Amniotic stem cell (primary cell): ENCODE measurements at places on chromosomes 12 and 14.

GRCh38 chr14:77485901-77486678, 12.5 kb downstream of the ISM2 start:
- no peak for DNase-seq

DNA sequence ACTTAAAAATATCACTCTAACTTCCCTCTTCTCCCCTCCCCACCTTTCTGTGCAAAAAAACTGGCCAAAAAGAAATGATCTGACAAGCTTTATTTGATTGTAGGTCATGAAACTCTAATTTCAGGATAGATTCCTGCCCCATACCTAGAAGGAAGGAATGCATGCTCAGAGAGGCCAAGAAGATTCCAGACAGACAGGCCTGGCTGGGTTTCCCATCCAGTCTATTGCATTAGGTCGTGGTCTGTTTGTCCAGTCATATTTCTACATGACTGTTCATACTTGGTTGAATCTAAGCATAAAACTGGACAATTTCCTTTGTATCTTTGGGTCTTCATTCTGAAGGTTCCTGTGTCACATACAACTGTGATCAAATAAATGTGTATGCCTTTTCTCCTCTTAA, 20.0 kb upstream of the SLC15A5 start:
- DNase-seq = no peak

- DNase-seq = no peak
Observed at GRCh38 chr14:49858383-49858782, 5.8 kb upstream of the NEMF start.

GRCh38 chr14:63952933-63953437, 100.2 kb downstream of the SYNE2 start:
- peak; percentile 4 for DNase-seq

GRCh38 chr12:6323995-6324711, 13.7 kb downstream of the PLEKHG6 start:
- DNase-seq = no peak

GRCh38 chr12:92439420-92439805, 263.4 kb upstream of the PLEKHG7 start:
- DNase-seq = peak; percentile 36

DNA sequence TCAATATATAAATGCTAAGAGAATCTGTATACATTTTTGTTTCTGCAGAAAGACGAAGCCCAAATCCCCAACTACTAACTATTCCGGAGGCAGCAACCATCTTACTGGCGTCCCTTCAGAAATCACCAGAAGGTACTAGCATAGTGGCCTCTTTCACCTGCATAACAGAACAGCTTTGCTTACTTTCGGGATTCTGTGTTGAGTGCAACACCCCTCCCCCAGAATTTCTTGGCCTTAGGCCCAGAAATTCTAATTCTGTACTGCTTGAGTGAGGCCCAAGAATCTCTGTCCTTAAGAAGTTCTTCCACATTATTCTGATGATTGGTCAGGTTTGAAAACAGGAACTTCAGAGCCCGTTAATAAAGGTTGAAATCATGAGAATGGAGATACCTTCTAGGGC, 2.9 kb downstream of the SPX start:
- no peak for DNase-seq

- DNase-seq = no peak
Observed at GRCh38 chr12:125310461-125310860, 245.2 kb downstream of the AACS start.

- no peak for DNase-seq
Observed at GRCh38 chr14:88668448-88669116, 105.7 kb downstream of the ZC3H14 start.

DNA sequence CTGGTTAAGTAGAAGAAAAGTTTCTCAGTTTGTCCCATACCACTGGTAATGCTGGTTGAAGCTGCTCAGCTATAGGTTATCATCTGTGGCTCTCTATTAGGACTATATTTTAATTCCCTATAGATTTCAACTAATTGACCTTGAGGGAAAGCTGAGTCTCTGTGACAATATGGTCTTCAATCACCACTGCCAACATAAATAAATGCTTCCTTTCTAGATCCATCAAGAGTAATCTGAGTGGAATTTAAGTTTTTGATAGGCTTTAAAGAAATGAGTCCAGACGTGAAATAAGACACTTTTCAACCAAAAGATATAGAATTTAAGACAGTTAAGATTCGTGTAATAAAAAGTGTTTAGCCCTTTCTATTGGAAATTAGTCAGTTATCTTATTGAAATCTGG, 63.5 kb upstream of the MYF6 start:
- no peak for DNase-seq

DNA sequence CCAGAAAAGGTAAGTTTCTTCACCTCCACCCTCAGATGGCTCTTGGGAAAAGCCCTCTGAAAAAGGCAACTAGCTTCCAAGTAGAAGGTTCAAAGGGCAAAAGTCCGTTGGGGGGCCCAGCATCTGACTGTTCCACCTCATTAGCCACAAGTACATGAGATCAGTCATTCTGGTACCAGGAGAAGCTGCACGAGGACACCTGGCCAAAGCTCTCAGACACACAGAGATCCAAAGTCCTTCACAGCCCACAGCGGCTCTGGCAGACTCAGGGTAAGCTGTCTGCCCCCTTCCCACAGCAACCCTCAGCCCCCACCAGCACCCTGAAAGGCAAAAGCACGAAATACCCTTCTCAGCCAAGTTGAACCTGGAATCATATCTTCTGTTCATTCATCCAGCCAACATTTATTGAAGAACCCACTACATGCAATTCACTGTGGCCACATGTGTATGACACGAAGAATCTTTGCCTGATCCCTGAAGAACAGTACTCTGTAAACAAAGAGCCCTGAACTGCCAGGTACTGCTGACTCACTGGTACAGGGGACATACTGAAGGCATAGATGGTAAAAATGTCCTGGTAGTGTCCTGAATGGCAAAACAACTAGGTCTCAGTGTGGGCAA, 19.0 kb downstream of the SLC7A7 start:
- no peak for DNase-seq
